ENCODE measurements at places on chromosomes 11 and 22.

DNA sequence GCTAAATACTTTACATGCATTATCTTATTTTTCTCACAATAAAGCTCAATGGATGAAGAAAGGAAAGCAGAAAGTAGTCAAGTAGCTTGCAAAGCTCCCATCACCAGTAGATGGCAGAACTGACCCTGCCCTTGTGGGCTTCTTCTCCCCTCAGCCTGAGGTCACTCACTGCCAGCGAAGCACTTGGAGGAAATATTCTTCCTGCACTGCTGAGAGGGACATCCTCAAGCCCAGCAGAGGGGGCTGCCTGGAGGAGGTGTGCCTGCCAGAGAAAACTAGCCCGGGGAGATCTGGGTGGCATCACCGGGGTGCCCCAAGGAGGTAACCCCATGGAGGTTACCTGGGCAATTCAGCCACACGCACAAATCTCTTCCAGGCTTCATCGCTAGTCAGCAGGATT lies 6.6 kb downstream of the APOL4 start:
- peak; percentile 47 for DNase-seq

DNA sequence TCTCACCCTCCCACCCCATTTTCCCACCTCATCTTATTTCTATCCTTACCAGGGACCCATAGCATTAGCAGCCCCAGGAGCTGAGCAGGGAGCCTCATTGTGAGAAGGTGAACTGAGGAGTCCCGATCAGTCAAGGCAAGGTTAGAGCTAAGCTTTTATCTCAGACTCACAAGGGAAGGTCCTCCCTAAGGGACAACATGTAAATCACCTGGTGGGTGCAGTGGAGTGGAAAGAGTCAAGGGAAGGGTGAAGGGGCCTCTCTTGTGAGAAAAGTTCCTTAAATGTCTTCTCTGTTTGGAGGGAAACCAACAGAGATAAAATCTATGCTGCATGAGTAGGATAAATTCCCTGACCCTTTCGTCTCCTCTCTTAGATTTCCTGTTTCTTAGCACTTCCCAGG lies 85.9 kb downstream of the GAB4 start:
- no peak for DNase-seq

- DNase-seq = no peak
These were observed 18.5 kb downstream of the MMP13 start for GRCh38 chr11:102936864-102937509.

GRCh38 chr11:45052361-45052760 lies 94.1 kb upstream of the PRDM11 start:
- no peak for DNase-seq

DNA sequence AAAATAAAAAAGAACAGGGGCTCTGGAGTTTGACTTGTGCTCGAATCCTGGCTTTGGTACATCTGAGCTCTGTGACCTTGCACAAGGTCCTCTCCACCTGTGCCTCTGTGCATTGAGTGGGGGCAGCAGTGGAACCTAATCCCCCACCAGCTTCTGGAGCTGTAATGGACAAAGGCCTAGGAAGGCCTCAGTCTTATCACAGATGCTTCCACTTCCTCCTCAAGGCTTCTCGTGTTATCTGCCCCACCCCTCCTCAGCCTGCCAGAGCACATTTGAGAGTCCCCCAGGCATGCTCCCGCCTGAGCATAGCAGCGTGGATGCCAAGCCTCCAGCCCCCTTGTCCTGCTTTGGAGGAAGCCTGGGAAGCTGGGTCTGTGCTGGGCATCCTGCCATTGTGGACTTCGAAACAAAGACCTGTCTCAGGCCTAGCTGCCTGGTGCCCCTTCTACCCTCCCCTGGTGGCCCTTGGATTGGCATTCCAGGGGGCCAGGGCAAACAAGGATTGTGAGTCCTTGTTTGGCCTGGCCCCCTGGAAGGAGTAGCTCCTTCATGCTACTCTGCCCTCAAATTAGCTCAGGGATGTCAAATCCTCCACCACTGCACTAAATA lies 15.0 kb downstream of the SLC35E4 start:
- no peak for DNase-seq

DNA sequence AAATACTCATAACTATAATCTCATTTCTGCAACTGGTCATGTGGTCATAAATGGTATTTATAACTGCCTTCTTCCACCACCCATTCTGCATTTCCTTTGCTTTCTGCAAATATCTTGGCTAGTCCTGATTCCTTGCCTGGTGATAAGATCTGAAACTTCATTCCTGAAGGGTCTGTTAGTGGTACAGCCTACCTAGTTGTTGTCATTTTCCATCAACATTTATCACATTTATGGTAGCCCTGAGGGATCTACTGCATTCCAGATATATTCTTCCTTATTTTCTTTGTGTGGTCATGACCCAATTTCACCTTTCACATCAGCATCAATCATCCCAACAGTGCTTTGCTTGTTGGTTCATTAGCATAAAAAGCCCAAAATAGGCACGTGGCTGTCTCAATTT lies 50.1 kb downstream of the DDX6 start:
- DNase-seq = no peak
